Activated CD8-positive, alpha-beta T cell treated with anti-CD3 and anti-CD28 coated beads, Interleukin-2, amount 10 ng/mL, durations not matched to agents 7 days and 5 days (primary cell): ENCODE measurements at places on chromosomes 3 and 15.

DNA sequence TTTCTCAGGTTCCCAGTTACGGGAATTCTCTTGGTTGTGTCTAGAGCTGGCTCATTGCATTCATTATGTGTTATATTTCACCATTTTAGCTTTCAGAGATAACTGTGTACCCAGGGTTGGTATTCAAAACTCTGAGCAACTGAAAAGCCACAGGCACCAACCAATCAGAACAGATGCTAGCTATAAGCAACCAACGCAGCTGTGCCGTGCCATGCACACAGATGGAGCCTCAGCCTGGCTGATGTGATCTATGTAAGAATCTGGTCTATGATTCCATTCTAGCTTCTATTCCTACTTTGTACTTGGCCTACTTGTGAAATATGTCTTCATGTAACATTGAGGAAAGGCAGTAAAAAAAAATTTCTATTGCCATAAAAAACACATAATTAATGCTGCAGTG, 95.0 kb upstream of the CCDC80 start:
- H3K36me3 ChIP-seq, result peaks cover 2% of the 10 kb centered on the region
- peaks cover 56% of the 10 kb centered on the region for H3K4me1 ChIP-seq
- H3K4me3 ChIP-seq, result no peak overlapping the region
- DNase-seq, result no peak

GRCh38 chr3:59436164-59436958, 386.5 kb upstream of the CFAP20DC start:
- no peak overlapping the region for H3K4me3 ChIP-seq
- H3K27me3 ChIP-seq, result no peaks in the 10 kb centered on the region
- peaks cover 3% of the 10 kb centered on the region for H3K36me3 ChIP-seq
- H3K4me1 ChIP-seq, result peaks cover 10% of the 10 kb centered on the region

- H3K36me3 ChIP-seq, result no peaks in the 10 kb centered on the region
- no peak overlapping the region for H3K4me3 ChIP-seq
- peaks cover 21% of the 10 kb centered on the region for H3K27me3 ChIP-seq
- DNase-seq, result no peak
Measured at GRCh38 chr15:69304182-69304545, 5.5 kb downstream of the PAQR5 start.

- H3K36me3 ChIP-seq, result no peaks in the 10 kb centered on the region
- no peaks in the 10 kb centered on the region for H3K4me1 ChIP-seq
- no peaks in the 10 kb centered on the region for H3K27me3 ChIP-seq
- no peak for DNase-seq
Measured at GRCh38 chr3:167346171-167346570, 33.9 kb downstream of the ZBBX start.

DNA sequence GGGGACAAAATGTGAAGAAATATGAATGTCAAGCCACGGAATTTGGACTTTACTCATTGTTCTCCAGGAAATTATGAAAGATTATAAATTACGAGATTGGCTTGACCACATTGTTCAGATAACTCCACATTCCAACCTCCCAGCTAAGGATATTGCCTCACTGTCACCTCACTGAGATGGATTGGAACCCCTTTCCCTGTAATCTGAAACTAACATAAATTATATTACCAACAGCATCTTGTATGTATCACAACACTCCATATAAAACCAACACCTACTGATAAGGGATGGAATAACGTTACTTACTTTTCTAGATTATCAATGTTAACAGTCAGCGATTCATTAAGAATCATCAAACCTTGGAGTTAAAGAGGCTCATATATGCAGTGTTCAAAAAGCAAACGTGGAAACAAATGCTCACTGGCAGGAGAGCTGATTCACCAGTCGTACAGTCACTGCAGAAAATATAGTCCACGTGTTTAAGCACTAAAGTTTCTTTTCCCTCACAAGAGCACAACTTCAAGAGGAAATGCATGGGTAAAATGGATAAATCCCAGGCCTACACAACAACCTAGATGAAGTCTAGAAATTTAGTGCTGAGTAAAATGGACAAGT, 451.5 kb downstream of the FGF12 start:
- H3K4me3 ChIP-seq, result no peak overlapping the region
- H3K27ac ChIP-seq, result no peak overlapping the region
- H3K27me3 ChIP-seq, result no peaks in the 10 kb centered on the region
- H3K36me3 ChIP-seq, result no peaks in the 10 kb centered on the region

DNA sequence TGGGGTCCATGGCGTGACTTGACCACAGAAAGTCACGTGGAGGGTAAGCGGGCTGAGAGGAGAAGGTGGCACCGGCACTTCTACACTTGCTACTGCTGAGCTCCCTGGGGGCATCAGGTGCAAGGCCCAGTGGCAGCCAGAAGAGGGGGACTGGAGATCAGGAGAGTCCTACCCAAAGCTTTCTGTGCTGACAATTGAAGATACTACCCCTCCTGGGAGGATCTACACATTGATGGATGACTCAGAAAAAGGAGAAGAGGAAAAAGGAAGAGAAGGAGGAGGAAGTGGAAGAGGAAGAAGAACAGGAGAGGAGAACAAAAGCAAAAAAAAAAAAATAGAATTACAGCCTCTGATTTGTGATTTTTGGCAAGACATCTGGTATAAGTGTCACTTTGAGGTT, 41.2 kb downstream of the MYO5C start:
- H3K27ac ChIP-seq, result no peak overlapping the region
- H3K4me3 ChIP-seq, result no peak overlapping the region
- peaks cover 39% of the 10 kb centered on the region for H3K4me1 ChIP-seq
- DNase-seq, result no peak

DNA sequence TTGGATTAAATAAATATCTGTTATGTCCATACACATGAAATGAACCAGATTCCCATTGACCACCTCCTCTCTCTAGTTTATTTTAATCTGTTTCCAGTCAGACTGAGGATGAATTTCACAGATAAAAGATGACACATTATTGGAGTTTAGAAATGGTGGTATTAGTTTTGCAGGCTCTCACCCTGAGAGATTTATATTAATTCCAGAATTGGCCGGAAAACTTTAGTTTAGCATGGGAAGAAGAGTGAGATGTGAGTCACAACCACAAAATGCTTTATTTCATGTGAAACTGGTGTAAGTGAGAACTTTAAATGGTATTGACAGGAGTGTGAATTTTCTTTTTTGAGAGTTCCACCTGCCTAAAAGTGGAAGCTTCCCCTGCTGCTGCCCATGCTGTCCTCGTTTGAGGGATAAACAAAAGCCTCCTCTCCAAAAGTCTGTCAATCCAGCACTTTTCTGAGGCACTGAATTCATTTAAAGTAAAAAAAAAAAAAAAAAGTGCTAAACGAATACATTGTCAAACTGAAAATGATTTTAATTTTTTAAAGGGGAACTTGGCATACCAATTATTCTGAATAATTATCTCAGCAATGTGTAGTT, 65.1 kb upstream of the EPHA3 start:
- H3K27ac ChIP-seq, result no peak overlapping the region
- no peaks in the 10 kb centered on the region for H3K27me3 ChIP-seq
- no peak overlapping the region for H3K4me3 ChIP-seq
- no peaks in the 10 kb centered on the region for H3K4me1 ChIP-seq
- no peak for DNase-seq
- H3K36me3 ChIP-seq, result no peaks in the 10 kb centered on the region

GRCh38 chr3:42394579-42395288, 15.7 kb downstream of the LYZL4 start:
- DNase-seq, result no peak
- H3K4me3 ChIP-seq, result no peak overlapping the region
- H3K27ac ChIP-seq, result no peak overlapping the region
- no peaks in the 10 kb centered on the region for H3K4me1 ChIP-seq
- H3K36me3 ChIP-seq, result no peaks in the 10 kb centered on the region

DNA sequence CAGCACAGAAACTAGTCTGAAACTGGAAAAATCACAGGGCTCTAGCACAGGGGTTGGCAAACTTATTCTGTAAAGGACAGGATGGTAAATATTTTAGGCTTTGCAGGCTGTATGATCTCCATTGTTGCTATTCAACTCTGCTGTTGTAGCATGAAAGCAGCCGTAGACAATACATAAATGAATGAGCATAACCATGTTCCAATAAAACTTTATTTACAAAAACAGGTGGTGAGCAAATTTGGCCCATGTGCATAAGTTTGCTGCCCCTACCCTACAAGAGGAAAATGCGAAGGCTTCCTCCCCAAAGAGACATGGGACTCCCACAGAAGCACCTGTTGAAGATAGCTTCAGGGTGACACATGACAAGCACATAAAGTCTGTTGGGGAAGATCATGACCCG, 59.2 kb downstream of the SYNM start:
- DNase-seq, result no peak
- no peaks in the 10 kb centered on the region for H3K4me1 ChIP-seq
- no peaks in the 10 kb centered on the region for H3K27me3 ChIP-seq
- no peak overlapping the region for H3K4me3 ChIP-seq
- no peaks in the 10 kb centered on the region for H3K36me3 ChIP-seq

GRCh38 chr15:98083203-98083910, 122.9 kb downstream of the ARRDC4 start:
- no peaks in the 10 kb centered on the region for H3K36me3 ChIP-seq
- no peak overlapping the region for H3K4me3 ChIP-seq
- no peak for DNase-seq

GRCh38 chr3:33016846-33017405, 65.5 kb downstream of the CCR4 start:
- no peak overlapping the region for H3K27ac ChIP-seq
- no peak overlapping the region for H3K4me3 ChIP-seq
- no peaks in the 10 kb centered on the region for H3K27me3 ChIP-seq
- H3K36me3 ChIP-seq, result peaks cover 75% of the 10 kb centered on the region
- DNase-seq, result no peak

DNA sequence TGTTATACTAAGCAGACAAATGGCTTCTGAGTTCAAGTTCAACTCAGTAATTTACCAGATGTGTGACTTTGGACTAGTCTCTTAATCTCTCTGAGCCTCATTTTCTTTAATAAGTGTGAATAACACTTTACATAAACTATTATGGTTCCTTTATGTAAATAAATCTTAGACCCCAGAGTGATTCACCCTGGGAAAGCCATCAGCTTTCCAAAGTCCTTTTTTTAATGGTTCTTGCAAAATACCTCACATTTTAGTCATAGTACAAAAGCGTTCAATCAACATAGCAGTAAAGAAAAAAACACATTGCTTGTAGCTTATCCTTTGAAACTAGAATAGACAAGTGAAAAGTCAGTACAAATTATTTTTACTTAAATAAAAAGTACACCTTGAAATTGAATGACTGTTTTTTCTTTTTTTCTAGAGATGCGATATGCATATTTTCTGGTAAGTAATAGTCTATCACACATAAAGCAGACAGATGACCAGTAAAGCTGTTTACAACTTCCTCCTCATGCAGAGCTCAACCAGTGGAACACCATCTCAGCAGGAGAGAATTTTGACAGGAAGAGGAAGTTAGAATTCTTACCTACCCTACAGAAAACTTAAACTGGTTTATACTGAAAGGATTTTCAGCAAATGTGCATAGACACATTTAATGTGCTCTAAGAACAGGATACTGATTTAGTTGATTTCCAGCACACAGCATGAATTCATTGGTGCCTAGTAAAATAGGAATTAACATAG, 123.0 kb upstream of the AGBL1 start:
- H3K4me1 ChIP-seq, result no peaks in the 10 kb centered on the region
- no peaks in the 10 kb centered on the region for H3K36me3 ChIP-seq
- DNase-seq, result no peak

- H3K27me3 ChIP-seq, result no peaks in the 10 kb centered on the region
- peak overlapping the region; percentile 83 for H3K27ac ChIP-seq
- DNase-seq, result no peak
- H3K36me3 ChIP-seq, result peaks cover 47% of the 10 kb centered on the region
- H3K4me3 ChIP-seq, result peak overlapping the region; percentile 89
Measured at GRCh38 chr15:74841891-74842373, 1.0 kb downstream of the ULK3 start.

GRCh38 chr15:101185770-101186169, 66.1 kb downstream of the CHSY1 start:
- no peak for DNase-seq
- no peak overlapping the region for H3K4me3 ChIP-seq
- H3K36me3 ChIP-seq, result peaks cover 67% of the 10 kb centered on the region
- no peak overlapping the region for H3K27ac ChIP-seq
- H3K4me1 ChIP-seq, result peaks cover 82% of the 10 kb centered on the region

DNA sequence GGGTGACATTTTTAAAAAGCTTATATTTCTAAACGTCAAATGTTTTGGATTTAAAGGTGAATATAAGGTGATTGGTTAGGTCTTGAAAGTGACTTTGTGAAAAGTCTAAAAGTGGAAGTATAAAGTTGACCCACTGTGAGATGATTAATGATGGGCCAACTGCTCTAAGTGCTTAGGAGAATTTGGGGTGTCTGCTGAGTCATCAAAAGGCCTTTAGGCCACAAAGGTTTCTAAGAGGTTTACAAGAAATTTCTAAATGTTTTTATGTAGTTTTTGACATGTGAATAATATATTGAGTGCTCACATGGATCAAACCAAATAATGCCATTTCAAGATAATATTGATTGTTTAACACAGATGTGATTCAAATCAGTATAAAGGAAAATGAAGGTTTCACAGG, 39.2 kb upstream of the SLC2A2 start:
- H3K27ac ChIP-seq, result no peak overlapping the region
- H3K36me3 ChIP-seq, result peaks cover 50% of the 10 kb centered on the region
- no peaks in the 10 kb centered on the region for H3K4me1 ChIP-seq
- no peak overlapping the region for H3K4me3 ChIP-seq

DNA sequence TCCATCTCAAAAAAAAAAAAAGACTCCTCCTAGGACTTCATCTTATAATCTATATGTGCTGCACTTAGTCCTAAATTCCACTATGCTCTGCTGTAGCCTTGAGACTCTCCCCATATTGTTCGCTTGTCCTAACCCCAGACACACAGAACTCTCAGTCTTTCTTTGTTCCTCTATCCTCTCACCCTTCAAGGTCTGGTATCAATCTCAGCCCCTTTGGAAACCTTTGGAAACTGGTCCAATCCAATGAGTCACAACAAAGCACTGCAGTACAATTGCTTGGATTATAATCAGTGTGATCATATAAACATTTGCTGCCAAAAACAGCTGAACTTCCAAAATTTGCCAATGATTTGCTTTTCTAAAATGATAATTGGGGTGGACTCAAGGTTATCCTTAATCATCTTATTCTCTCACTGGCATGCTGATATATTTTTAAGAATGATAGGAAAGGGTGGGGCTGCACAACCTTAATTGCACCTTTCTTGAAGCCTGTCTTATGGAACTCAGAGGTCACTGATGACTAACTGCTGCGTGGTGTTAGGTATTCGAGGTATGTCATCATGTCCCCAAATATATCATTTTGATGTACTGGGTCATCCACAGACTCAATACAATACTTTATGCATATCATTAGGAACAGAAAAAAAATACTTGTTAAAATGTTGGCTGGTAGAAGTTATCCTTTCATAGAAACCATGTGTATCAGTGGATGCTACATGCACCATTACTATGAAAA, 756.7 kb downstream of the NR2F2 start:
- no peaks in the 10 kb centered on the region for H3K4me1 ChIP-seq
- H3K36me3 ChIP-seq, result no peaks in the 10 kb centered on the region
- H3K27ac ChIP-seq, result no peak overlapping the region
- no peak overlapping the region for H3K4me3 ChIP-seq

DNA sequence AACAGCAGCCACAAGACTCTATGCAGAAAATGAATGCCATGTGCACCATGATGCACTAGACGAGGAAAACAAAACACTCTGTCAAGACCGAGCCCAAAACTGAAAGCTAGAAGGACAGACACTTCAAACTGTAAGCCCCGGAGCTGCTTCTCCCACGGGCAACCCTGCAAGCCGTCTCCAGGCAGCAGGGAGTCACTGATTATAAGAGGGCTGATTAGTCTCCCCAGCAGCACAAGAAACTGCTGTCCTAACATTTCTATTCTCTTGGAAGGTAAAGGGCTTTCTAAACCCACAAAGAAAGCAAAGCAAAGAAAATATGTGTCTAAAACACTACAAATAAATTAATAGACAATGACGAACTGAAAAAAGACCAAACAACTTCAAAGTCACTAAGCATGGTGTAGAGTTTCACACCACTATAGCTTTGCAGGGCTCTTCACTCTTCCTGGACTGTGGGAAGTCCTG, 15.5 kb downstream of the TBC1D2B start:
- H3K27me3 ChIP-seq, result no peaks in the 10 kb centered on the region
- peak; percentile 68 for DNase-seq
- H3K4me3 ChIP-seq, result peak overlapping the region; percentile 69
- peak overlapping the region; percentile 82 for H3K27ac ChIP-seq
